ENCODE measurements at places on chromosomes 3 and 15.

DNA sequence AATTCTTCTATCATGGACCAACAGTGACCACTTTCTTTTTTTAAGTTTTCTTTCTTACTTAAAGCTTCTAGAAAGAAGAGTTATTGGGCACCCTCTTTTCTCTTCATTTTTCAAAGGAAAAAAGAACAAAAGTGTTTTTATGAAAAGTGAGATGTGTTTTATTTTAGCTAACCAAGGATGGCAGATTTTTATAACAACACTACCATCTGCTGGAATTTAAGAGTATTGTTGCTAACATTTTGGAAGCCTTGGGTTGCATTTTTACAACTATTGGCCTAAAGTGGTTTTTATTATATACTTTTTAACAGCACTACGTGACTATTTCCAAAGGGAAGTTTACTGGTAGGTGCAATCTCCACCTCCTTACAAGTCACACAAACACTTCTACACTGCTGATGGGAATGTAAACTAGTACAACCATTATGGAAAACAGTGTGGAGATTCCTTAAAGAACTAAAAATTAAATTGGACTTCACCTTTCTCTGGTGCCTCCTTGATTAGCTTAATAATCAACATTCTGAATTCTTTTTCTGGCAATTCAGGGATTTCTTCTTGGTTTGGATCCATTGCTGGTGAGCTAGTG lies 237.7 kb upstream of the AGTR1 start:
- DNase-seq, result no peak

DNA sequence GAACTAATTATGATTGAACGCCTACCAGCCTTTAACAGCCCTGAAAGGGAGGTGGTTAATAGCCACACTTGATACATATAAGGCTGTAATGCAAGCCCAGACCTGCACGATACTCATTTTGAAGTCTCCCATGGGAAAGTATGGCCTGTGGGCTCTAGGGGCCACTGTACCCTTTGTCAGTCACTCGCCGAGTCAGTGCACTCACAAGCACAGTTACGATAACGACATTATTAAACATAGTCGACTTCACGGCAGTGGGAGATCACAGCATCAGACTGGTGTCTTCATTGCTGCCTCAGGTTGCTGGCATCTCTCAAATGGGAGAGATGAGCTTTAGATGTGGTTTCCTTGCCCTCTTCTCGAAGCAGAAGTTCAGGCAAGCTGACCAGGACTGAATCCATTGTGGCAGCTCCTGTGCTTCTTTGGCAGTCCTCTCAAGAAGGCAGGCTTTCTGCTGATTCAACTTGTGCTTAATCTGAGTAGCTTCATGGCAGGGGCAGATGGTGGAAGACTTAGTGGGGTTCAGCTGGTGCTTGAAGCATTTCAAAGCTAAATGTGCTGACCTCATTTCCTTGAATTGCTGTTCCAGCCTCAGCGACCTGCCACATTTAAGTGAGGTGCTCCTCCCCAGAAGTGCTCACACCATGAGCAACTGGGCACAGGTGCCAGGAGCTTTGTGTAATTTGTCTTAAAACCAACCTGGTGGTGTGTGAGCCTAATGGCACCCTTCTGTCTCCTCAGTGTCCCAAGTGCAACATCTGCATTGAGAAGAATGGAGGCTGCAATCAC lies 15.8 kb upstream of the P4HTM start:
- DNase-seq, result no peak

DNA sequence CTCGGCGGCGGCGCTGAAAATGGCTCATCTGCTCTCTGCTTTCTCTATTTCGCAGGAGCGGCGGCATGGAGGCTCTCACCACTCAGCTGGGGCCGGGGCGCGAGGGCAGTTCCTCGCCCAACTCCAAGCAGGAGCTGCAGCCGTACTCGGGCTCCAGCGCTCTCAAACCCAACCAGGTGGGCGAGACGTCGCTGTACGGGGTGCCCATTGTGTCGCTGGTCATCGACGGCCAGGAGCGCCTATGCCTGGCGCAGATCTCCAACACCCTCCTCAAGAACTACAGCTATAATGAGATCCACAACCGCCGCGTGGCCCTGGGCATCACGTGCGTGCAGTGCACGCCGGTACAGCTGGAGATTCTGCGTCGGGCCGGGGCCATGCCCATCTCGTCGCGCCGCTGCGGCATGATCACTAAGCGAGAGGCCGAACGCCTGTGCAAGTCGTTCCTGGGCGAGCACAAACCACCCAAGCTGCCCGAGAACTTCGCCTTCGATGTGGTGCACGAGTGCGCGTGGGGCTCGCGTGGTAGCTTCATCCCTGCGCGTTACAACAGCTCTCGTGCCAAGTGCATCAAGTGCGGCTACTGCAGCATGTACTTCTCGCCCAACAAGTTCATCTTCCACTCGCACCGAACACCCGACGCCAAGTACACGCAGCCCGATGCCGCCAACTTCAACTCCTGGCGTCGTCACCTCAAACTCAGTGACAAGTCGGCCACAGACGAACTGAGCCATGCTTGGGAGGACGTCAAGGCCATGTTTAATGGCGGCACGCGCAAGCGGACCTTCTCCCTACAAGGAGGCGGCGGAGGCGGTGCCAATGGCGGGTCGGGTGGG lies 790 bp downstream of the SKOR1 start:
- no peak for DNase-seq

- DNase-seq, result no peak
Observed at GRCh38 chr15:71410347-71410746, 295.1 kb downstream of the THSD4 start.

GRCh38 chr3:114293838-114294535 lies at the start of gene TIGIT:
Gene TIGIT, plus strand, starts transcription at chr3:114294028. Its CDS starts 34 bp downstream, at chr3:114294062.
- no peak for DNase-seq

DNA sequence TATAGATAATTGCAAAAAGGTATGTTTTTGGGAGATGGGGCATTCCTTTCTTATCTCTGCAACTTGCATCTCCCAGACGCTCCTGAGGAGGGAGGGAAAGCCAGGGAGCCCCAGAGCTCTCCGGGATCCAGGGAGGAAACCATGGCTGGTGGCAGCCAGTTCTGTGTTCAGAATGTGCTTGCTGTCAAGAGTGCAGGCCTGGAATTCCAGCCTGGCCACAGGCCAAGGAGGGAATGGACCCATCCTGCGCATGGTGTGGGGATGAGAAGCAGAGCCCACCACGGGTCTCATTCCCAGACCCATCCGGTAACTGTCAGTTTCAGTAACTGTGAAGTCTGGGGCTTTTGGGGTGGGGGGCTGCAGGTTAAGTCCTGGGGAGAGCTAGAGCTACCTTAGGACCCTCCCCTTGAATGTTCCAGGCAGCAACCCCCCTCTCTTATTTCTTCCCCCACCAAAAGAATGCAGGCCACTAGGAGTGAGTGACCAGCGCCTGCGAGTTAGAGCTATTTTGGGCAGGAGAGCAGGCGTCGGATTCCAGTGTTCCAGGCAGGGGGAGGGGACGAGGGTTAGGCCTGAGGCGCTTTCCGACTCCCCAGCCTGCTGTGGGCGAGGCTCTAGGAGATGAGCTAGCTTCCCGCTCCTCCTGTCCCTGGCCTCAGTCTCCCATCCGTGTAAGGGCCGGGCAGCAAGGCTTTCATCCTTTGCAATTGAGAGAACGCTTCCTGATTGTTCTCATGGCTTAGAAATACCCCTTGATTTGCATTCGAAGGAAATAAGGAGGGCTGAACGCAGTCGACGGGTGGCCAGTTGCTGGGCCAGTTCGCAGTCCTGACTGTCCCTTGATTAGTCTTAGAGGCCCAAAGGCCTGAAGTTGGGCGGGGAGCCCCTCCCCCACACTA lies 781 bp upstream of the DAG1 start:
- DNase-seq, result peak; percentile 91

GRCh38 chr3:113507501-113508067 lies 7.4 kb downstream of the SPICE1 start:
- DNase-seq, result no peak

GRCh38 chr3:33513262-33513863 lies 73.2 kb upstream of the UBP1 start:
- no peak for DNase-seq

DNA sequence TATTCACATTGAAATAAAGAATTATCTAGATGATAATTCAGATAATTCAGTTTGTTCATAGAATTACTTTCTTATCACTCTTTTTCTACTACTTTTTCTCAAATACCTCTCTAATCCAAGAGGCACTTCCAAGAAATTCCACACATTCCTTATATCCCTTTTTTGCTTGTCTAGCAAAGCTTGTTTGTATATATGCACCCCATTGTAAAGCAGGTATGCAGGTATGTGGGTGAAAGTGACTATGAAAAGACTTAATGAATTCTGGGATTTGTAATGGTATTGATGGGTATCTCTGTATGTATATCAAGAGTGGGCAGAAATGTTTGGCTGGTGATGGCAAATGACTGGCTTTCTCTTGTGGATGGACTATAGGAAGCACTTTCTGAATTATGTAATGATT lies 94.1 kb upstream of the FGF7 start:
- no peak for DNase-seq

DNA sequence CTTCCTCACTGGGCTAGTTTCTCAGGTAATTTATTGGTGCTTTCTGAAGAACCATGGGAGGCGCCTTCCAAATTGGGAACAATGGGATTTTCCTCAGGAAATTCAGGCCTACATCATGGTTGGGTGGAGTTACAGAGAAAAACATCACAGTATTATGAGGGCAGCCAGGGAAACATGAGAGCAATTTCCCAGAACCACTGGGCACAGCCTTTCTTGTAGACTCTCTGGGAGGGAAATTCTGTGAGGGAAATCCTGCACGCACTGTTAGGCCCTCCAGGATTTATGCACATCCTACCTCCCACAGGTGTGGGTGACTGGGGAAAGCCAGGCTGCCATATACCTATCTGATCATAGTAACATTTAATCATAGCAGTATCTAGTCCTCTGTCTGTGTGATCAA lies 13.2 kb downstream of the POPDC2 start:
- no peak for DNase-seq

- DNase-seq, result no peak
Observed at GRCh38 chr3:87478716-87479115, 202.3 kb upstream of the POU1F1 start.

GRCh38 chr3:14133876-14134275 lies 9.0 kb downstream of the TMEM43 start:
- DNase-seq, result no peak

- DNase-seq, result peak; percentile 32
Observed at GRCh38 chr3:146159616-146160320, 1.2 kb downstream of the PLOD2 start.

DNA sequence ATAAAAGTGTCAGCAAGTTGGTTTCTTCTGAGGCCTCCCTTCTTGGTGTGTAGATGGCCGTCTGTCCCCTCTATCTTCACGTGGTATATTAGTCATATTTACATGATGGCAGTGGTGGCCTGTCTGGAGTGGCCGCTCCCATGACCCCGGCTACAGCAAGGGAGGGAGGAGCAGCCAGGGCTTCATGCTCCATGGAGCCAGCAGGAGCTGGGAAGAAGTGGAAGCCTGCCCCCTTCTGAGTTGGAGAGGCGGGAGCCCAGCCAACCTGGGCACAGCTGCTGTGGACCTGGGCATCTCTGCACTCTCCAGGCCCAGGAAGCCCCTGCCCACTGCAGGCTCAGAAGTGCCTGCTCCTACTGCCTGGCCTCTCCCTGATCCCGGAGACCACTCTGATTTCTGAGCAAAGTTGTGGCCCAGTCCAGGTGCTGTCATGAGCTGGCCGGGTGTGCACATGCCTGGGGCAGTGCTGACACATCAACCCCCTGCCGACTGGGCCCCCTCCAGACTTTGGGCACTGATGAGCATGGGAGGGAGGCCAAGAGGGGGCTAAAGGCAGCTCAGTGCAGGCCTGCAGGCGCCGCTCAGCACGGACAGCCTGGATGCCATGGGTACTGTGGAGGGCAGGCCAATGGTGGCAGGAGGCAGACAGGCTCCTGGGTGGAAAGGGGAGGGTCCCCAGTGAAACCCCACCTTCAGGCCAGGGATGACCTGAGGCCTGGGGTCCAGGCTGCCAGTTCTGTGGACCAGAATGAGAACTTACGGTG lies 84.8 kb downstream of the SERPINI1 start:
- no peak for DNase-seq

DNA sequence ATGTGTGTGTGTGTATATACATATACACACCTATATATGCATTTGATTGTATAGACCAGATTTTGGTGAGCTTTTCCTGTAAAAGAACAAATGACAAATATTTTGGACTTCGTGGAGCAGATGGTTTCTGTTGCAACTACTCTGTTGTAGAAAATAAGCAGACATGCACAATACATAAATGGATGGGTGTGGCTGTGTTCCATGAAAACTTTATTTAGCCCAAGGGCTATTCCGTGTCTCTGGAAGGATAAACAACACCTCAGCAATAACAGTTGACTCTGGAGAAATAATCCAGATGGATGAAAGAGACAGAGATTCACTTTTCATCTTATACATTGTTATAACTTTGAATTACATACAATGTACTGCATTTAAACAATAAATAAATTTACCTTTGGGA lies 441.4 kb downstream of the CNTN3 start:
- peak; percentile 10 for DNase-seq

- DNase-seq, result no peak
Observed at GRCh38 chr3:60169755-60170154, 1081.5 kb downstream of the FHIT start.

DNA sequence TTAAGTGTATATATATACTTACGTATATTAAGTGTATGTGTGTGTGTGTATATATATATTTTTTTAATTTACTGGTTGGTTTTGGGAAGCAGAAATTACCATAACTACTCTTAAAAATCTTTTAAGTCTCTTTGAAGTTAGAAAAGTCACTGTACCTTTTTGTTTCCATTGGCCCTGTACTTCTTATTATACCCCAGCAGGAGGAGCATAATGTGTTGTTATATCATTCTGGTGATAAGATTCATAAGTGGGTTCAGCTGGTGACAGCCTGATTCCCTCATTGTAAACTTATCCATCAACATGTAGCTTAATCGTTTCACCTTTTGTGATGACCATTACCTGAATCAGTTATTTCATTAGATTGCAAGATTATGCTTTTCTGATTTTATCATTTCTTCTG lies 30.8 kb downstream of the MLH1 start:
- DNase-seq, result no peak

DNA sequence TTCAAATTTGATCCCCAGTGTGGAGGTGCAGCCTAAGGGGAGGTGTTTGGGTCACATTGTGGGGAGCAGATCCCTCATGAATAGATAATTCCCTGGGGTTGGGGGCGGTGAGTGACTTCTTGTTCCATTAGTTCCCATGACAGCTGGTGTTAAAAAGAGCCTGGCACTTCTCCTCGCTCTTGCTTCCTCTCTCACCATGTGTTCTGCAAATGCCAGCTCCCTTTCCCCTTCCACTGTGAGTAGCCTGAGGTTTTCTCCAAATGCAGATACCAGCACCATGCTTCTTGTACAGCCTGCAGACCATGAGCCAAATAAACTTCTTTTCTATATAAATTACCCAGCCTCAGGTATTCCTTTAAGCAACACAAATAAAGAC lies 23.1 kb downstream of the RIOX2 start:
- no peak for DNase-seq

- no peak for DNase-seq
Observed at GRCh38 chr3:71709908-71710511, 15.2 kb downstream of the EIF4E3 start.
